Islet precursor cell (in vitro differentiated cells): ENCODE measurements at places on chromosomes 1 and 21.
A peak's percentile ranks its signal among the peaks of the same experiment; 100 is the strongest.

DNA sequence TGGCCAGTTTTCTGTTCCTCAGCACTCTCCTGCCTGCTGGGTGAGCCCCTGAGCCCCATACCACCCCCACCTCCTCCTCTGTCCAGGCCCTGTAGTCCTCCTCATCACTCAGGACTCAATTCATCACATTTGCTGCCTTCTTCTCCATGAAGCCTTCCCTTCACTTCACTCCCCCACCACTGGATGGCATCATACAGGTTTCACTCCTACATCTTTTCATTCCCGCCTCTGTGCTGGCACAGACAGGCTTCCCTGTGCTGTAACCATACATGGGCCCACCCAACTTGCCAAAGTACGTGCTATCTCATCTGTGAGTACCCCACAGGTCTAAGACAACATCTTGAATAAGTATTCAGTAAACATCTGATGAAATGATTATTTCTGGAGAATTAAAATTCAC is 56.9 kb downstream of the SLC45A1 start:
- DNase-seq, result peak; percentile 62

GRCh38 chr21:16324630-16325029 is 594.8 kb downstream of the USP25 start:
- DNase-seq, result no peak

DNA sequence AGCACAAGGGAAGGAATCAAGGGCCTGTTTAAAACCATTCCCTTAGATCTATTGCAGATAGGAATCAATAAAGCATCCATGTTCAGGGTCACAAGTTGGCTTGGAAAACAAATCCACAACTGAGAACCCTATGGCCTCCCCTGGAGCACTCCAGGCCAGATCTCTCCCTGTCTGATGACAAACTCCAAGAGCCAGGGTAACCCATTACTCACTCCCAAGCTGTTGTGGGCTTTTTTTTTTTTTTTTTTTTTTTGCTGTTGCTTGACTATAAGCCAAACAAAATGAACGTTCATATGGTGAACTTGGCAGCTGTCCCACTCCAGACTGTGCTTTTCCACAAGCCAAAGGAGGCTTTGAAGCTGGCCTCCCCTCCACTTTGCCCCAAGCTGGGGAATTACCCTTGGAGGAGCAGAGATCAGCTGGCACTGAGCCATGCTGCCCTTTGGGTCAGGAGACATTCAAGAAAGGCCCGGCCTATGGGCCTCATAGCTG is 35.7 kb upstream of the VAV3 start:
- no peak for DNase-seq

GRCh38 chr1:94621395-94621794 is 79.8 kb upstream of the F3 start:
- peak; percentile 91 for DNase-seq

DNA sequence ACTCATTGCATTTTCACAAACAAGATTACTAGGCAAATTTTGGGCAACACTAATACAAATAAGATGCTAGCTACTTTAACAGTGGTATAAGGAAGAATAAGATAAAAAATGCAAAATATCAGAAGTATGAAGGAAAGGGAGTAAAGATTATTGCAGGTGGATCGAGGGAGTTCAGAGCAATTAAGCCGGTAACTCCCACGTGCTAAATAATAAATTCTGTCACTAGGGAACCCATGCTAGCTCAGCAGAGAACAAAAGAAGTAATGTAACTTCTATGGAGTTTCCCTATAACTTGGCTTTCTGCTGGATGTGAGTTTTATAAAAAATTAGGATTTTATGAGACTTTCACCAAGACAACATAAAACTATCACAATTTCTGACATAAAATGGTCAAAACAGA is 470.5 kb upstream of the RGS18 start:
- DNase-seq, result no peak

DNA sequence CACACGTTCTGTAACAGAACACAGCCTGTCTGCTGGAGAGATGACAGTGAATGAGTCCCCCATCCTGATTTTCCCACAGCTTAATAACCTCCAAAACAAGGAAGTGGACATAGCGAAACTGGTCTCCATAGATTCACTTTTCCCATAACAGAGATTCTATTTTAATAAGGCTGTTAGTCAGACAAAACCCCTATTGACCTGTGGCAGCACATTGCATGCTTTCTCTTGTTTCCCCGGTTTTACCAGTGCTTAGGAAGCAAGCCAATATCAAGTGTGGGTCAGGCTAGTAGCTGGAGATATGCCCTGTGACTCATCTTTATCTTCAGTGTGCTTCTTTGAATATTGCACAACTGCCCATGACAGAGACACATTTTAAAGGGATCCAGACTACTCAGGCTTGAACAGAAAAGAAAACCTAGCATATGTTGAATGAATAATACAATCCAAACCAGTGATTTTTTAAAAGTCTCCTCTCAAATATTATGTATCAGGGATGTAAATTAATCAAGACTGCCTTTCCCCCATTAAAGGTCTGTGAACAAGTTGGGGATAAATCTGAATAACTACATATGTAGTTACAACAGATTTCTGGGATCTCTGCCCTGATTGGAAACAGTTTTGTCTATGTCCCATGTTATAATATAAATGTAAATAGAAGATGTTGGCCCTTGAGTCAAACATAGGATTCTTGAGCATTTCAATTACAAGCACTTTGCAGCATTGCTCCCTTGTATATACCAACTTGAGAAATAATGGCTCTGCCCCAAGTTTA is 11.9 kb upstream of the CLDN8 start:
- DNase-seq, result no peak

DNA sequence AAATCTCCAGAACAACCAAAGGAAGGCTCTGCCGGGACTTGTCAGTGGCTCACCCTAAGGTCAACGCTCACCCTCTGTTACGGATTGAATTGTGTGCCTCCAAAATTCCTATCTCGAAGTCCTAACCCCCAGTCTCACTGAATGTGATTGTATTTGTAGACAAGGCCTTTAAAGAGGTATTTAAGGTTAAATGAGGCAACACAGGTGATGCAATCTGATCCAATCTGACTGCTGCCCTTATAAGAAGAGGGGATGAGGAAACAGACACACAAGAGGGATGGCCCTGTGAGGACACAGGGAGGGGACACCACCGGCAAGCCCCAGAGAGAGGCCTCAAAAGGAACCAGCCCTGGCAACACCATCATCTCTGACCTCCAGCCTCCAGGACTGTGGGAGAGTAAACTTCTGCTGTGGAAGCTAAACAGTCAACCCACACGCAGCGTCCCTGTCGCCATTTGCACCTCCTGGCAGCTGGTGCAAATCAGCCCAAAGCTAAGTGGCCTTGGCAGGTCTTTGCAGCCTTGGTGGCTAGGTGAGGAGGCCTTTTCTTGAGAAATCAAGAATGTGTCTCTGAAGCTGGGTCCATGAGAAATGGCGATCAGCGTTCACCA is 24.2 kb downstream of the UBASH3A start:
- DNase-seq, result no peak

- no peak for DNase-seq
These were observed 33.7 kb downstream of the PRDM15 start for GRCh38 chr21:41845310-41846032.

- no peak for DNase-seq
These were observed 42.2 kb downstream of the H3-3A start for GRCh38 chr1:226104671-226105121.

GRCh38 chr1:216910081-216910840 is 187.0 kb upstream of the ESRRG start:
- DNase-seq, result no peak

DNA sequence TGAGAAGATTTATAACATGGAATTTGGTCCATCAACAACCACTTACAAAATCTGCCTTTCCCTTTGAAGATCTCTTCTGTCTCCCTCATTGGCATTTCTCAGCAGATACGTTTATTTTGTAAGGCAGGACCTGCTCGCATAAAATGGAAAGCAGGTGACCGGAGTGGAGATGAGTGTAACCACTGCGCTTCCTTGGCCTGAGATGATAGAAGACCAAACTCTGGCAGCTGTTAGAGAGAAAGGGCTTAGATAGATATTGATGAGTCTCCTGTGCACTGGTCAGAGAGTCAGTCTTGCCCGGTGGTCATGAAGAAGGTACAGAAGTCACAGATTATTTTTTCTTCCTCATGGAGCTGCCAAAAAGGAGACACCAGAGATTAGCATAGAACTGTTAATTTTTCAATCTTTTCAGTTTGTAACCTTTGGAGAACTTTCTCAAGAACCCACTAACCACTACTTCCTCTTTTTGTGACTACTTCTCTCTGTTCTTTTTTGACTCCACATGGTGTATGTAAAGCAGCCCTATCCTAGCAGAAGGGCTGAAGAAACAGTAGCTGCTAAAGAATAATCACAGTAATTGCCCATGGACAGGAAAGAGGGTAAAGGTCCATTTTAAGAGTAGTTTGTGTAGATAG is 47.6 kb downstream of the FCRL3 start:
- no peak for DNase-seq

GRCh38 chr1:67721650-67722291 is 36.8 kb downstream of the GADD45A start:
- DNase-seq, result no peak

DNA sequence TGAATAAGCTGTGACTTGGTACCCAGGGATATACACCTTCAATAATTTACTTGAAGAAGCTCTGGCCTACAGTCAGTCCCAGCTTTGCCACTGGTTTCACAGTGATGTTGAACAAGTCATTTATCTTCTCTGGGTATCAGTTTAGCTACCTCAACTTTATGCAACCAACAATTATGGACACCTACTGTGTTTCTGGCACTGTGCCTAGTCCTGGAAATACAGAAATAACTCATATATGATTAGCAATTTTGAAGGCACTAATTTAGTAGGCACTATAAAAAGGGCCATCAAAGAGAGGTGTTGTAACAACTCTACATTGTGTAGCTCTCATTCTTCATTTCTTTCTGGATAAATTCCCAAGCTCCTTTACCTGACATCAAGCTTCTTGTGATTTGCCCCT is 88.6 kb upstream of the SPATA6 start:
- DNase-seq, result no peak

DNA sequence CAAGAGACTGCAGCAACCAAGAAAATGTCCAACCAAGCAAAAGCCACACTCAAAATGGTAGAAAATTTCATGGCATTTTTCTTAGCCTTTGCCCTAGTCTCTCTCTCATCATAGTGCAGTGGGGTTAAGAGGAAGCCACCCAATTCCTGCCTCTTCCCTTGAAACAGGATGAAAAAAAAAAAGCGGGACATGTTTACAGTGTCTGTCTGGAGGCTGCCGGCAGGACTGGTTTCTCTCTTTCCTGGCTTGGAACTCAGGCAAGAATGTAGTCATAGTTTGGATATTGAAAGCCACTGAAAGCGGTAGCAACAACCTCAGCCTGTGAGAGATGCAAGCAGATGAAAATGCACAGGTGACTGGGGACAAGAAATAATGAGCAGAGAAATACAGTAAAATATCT is 13.3 kb upstream of the TNFSF18 start:
- DNase-seq, result peak; percentile 67

- DNase-seq, result no peak
These were observed 49.5 kb downstream of the TGFBR3 start for GRCh38 chr1:91836331-91837040.

DNA sequence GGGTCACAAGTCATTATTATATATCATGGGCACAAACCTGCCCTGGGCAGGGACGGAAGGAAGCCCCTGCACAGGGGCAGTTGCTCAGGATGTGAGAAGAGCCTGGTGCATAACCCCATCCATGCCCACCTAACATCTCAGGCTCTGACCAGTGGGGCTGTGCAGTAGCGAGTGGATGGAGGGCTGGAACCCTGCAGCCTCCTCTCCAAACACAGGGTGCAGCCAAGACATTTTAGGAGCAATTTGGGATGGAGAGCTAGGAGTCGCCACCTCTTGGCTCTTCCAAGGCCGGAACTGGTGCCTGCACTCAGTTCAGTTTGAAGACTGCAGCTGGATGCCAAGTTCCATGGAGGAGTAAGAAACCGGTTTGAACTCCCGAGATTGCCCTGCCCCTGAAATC is 2.8 kb downstream of the MX1 start:
- DNase-seq, result no peak

- no peak for DNase-seq
These were observed 41.6 kb downstream of the PDE9A start for GRCh38 chr21:42694751-42695696.

DNA sequence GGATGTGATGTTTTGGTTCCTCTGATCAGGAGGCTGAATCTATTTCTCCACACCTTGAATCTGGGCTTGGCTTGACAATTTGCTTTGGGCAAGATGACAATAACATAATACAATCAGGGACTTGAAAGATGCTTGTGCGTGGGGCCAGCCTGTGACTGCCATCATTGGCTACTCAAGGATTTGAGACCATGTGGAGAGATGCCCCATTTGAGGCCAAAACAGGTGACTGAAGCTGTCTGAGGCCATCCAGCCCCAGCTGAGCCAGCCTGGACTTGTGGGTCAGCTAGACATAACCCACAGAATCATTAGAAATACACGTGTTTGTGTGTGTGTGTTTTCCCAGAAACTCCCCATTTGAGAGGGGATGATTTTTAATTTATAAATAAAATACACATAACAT is 421.5 kb downstream of the PTPRU start:
- peak; percentile 41 for DNase-seq

DNA sequence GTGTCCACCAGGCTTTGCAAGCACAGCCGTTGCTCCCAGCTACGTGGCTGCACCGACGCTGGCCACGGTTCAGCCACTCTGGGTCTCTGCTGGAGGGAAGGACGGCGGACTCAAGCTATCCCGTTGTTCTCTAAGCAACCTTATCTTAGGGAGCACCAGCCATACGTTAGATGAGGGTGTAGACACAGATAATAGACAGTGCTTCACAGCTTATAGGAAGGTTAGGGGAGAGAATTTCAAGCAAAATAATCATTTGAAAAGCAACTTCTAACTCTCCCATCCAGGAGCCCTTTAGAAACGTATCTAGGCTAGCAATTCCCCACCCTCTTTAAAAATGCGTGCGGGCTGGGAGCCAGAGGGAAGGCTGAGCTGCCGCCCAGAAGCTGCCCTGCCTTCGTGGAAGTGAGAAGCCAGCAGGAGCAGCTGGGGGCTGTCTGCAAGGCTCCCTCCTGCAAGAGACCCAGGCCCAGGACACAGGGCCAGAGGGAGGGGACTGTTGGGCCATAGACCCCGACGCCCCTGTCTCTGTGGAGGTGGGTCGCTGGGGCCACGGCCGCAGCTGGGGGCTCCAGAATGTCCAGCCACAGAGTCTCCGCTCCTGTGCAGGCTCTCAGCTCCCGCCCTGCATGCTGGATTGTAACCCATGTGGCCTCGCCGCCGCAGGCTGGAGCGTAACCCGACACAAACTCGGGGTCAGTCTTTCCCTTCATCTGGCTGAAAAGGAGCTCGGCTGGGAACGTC is 31.2 kb upstream of the COL6A2 start:
- peak; percentile 52 for DNase-seq
